Naive thymus-derived CD4-positive, alpha-beta T cell (primary cell): ENCODE measurements at places on chromosomes 7 and 10.

- no peaks in the 10 kb centered on the region for H3K36me3 ChIP-seq
- no peak for DNase-seq
- no peak overlapping the region for H3K4me3 ChIP-seq
- H3K27me3 ChIP-seq, result no peaks in the 10 kb centered on the region
Measured at GRCh38 chr7:8152489-8153192, 109.3 kb downstream of the ICA1 start.

GRCh38 chr7:150978126-150978789, at the start of gene KCNH2:
Gene KCNH2 (minus strand): TSS chr7:150978321. CDS start chr7:150977913, 408 bp downstream.
- no peak within 1 kb of the TSS for H3K27ac ChIP-seq
- DNase-seq, result no peak
- no peaks in the 10 kb centered on the region for H3K36me3 ChIP-seq

GRCh38 chr10:5094265-5095205, at the start of gene AKR1C3:
Gene AKR1C3 (plus strand): TSS chr10:5094414. CDS start chr10:5094445, 31 bp downstream.
- H3K27ac ChIP-seq, result no peak within 1 kb of the TSS
- peak; percentile 53 for DNase-seq
- no peaks in the 10 kb centered on the region for H3K27me3 ChIP-seq
- no peaks in the 10 kb centered on the region for H3K36me3 ChIP-seq
- peak within 1 kb of the TSS; percentile 69 for H3K4me3 ChIP-seq
- no peaks in the 10 kb centered on the region for H3K4me1 ChIP-seq

GRCh38 chr10:50362547-50363125, 111.3 kb upstream of the ASAH2 start:
- no peaks in the 10 kb centered on the region for H3K4me1 ChIP-seq
- DNase-seq, result no peak
- no peaks in the 10 kb centered on the region for H3K27me3 ChIP-seq
- no peak overlapping the region for H3K27ac ChIP-seq
- no peaks in the 10 kb centered on the region for H3K36me3 ChIP-seq
- H3K4me3 ChIP-seq, result no peak overlapping the region

DNA sequence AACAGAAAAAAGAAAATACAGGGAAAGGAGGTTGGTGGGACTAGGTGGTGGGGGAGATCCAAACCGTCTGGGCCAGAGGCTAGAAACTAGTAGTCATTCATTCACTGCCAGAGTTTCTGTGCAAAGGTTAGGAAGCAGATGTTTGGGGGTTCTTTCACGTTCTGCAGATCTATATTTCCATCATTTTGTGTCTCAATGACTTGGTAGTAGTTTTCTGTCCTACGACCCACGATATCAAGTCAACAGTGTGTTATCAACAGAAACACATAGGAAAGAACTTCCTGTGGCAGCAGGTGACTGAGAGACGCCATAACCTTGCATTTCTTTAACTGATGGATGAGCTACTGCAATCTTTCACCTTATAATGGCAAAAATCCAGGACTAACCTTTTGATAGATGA, 1.8 kb downstream of the CEP55 start:
- no peak overlapping the region for H3K4me3 ChIP-seq
- H3K27ac ChIP-seq, result no peak overlapping the region
- no peaks in the 10 kb centered on the region for H3K36me3 ChIP-seq

DNA sequence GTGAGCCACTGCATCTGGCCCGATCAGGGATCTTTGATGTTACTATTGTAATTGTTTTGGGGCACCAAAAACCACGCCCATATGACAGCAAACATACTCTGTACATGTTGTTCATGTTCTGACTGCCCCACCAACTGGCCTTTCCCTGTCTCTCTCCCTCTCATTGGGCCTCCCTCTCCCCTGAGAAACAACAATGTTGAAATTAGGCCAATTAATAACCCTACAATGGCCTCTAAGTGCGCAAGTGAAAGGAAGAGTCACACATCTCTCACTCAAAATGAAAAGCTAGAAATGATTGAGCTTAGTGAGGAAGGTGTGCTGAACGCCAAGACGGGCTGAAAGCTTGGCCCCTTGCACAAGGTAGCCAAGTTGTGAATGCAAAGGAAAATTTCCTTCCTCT, 50.3 kb upstream of the SDK1 start:
- no peak for DNase-seq
- no peak overlapping the region for H3K4me3 ChIP-seq
- no peaks in the 10 kb centered on the region for H3K4me1 ChIP-seq
- no peaks in the 10 kb centered on the region for H3K27me3 ChIP-seq

- H3K4me1 ChIP-seq, result peaks cover 7% of the 10 kb centered on the region
- H3K36me3 ChIP-seq, result no peaks in the 10 kb centered on the region
- no peak for DNase-seq
- no peak overlapping the region for H3K4me3 ChIP-seq
Measured at GRCh38 chr7:17304926-17305325, 6.5 kb downstream of the AHR start.

DNA sequence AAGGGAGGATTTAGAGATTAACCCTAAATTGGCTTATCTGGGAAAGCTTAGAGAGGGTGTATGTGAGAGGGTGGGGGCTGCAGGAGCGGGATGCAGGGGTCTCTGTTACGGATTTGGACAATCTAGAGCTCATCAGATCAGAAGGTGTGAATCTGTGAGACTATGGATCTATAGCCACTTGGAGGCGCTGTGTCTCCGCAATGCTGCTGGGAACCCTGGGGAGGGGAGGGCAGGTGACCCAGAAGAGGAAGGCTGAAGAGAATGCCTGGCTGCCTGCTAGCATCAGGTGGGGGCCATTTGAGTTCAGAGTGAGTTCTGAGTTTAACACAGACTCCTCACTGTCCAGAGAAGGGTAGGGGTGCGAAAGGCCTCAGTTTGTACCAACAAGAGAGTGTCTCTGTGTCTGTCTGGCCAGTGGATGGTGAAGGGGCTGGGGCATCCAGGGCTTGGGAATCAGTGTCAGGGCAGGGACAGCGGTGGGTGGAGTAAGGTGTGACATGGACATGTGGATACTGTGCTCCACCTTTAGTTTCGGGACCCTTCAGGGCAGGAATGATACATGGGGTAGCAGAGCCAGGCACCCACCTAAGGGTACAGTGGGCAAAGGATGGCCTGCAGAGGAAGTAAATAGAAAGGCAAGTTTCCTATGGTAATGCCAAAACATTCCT, 187.3 kb upstream of the PRSS58 start:
- no peaks in the 10 kb centered on the region for H3K4me1 ChIP-seq
- DNase-seq, result peak; percentile 39
- H3K4me3 ChIP-seq, result no peak overlapping the region
- no peaks in the 10 kb centered on the region for H3K36me3 ChIP-seq

GRCh38 chr7:114414156-114415063, at the start of gene FOXP2:
Gene FOXP2 (plus strand): TSS chr7:114414815. CDS start chr7:114426512, 11,697 bp downstream.
- no peaks in the 10 kb centered on the region for H3K4me1 ChIP-seq
- H3K27me3 ChIP-seq, result no peaks in the 10 kb centered on the region
- no peak within 1 kb of the TSS for H3K27ac ChIP-seq
- no peak for DNase-seq
- no peak within 1 kb of the TSS for H3K4me3 ChIP-seq
- H3K36me3 ChIP-seq, result no peaks in the 10 kb centered on the region

- H3K27me3 ChIP-seq, result no peaks in the 10 kb centered on the region
- H3K4me3 ChIP-seq, result no peak overlapping the region
- no peaks in the 10 kb centered on the region for H3K4me1 ChIP-seq
- DNase-seq, result no peak
- no peak overlapping the region for H3K27ac ChIP-seq
- no peaks in the 10 kb centered on the region for H3K36me3 ChIP-seq
Measured at GRCh38 chr10:70765794-70766594, 19.2 kb downstream of the TBATA start.

DNA sequence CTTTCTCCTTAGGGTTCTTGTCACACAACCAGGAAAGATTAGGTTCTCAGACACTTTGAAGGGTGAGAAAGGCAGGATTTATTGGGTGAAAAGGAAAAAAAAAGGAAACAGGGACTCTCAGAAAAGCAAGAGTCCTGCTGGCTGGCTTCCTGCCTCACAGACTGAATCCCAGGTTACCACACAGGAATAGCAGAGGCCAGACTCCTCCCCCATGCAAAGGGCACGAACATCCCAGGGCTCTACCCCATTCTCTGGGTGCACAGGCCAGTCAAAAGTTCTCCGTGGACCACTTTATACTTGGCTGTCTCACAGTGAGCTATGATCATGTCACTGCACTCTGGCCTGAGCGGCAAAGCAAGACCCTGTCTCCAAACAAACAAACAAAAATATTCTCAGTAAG, 42.6 kb downstream of the HOXA1 start:
- no peaks in the 10 kb centered on the region for H3K36me3 ChIP-seq
- no peak overlapping the region for H3K27ac ChIP-seq
- no peaks in the 10 kb centered on the region for H3K27me3 ChIP-seq
- DNase-seq, result no peak
